ENCODE measurements at places on chromosomes 11 and 22. TPM values are rescaled to one million over a fixed set of nuclear protein-coding genes. Genes with fewer than 3 reads are reported as not detected.

Gene BDNF
- total RNA-seq, result 10.1 TPM

Gene PNPLA3
- total RNA-seq, result 0.97 TPM

Gene OR10A2
- not detected for total RNA-seq

Gene ENTHD1
- not detected for total RNA-seq

Gene SLC22A9
- total RNA-seq, result not detected

Gene HPX
- 0.51 TPM for total RNA-seq

Gene SDF2L1
- total RNA-seq, result 55.0 TPM

Data from A549 treated with Hydrocortisone at 1 μM for 4 hours (cell line).